ENCODE measurements at places on chromosomes 4 and X.

- no peak for DNase-seq
Measured at GRCh38 chr4:152951348-152951747, 15.2 kb downstream of the FHDC1 start.

DNA sequence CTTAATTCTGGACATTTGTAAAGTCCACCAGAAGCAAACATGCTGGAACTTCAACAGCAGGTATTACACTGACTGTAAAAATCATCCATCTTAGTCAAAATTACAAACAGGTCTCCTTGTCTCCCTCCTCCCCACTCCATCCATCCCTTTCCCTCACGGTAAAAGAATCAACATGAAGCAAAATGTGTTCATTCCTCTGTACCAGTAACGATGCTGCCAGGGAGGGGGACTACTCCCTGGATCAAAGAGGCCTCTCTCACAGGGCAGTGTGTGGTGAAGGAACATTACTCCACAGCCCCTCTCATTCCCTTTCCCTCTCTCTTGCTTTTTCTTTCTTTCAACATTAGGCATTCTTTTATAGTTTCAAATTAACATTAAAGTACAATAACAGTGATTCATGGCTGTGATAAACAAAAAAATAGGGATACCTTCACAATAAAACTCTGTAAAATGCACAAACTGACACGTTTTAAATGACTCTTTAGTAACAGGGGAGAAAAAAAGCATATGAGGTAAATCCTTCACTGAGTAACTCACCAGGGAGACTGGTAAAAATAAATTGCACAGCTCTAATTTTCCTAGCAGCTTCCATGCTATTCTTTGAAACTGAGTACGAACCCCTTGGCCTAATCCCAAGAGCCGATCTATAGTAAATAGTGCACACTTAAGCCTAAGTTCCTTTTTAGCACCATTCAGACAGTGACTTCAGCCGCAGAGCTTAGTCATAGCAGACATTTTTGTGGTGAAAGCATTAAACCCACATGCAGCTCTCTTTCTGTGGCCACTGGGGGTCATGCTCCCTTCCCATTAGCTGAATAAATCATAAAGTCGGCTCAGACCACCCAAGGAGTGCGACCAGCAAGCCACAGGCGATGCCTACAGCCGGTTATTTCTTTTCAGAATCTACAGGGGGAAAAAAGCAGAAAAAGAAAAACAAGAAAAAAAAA, 215.6 kb upstream of the GYPA start:
- peak; percentile 9 for DNase-seq

- no peak for DNase-seq
Measured at GRCh38 chrX:67727576-67727975, 183.8 kb downstream of the AR start.

DNA sequence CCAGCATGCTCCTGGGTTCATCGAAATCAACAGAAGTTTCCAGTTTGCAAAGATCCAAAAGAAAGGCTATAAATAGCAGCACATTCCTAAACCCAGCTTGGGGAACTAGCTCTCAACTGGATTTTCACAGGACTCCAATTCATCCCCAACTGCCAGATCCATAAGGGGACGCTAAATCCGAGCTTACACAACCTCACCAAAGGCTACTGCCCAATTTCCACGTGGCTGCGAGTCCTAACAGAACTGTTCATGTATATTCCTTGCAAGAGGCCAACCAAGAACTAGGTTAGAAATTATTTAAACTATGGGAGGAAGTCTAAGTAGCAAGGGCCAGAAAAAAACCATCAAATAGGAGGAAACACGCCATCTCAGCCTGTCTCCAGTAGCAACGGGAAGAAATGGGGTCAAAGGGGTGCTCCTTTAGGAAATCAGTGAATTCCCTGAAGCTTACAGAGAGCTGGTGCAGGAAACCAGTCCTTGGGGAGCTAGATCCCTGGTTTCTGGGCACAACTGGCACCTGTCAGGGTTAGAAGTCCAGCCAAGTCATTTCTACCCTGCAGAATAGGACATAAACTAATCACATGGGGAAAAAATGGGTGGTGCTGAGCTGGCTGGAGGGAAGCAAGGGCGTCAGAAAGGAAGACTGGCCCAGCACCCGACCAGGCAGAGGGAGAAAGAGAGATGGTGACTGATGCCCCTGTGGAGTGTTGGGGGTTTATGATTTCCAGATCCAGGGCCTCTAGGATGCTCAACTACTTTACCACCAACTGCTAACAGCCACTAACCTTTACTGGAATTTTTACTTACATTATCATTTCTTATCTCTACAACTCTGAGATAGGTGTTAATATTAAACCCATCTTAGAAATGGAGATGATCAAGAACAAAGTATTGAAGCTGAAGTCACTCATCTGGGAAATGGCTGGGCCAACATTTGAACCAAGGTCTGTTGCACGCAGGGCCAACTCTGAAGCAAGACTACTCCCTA, 20.5 kb downstream of the RELL1 start:
- DNase-seq: no peak

GRCh38 chr4:59685626-59686025, 1514.5 kb upstream of the ADGRL3 start:
- no peak for DNase-seq

DNA sequence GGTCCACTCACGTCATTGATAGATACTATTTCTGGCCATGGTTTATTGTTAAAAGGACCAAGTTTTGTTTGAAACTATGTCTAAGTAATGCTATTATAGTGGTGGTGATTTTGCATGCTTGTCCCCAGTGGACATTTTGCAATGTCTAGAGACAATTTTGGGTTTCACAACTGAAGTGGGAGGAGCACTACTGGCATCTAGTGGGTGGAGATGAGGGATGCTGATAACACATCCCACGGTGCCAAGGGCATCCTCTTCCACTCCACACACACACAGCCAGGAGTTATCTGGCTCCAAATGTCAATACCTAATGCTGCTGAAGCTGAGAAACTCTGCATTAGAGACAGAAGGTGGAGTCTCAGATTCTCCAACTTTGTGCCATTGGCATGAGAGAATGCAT, 131.2 kb downstream of the FRMPD4 start:
- no peak for DNase-seq

GRCh38 chrX:65300104-65300809, 234.3 kb downstream of the LAS1L start:
- no peak for DNase-seq
